ENCODE measurements at places on chromosomes 1 and 21.
A peak's percentile ranks its signal among the peaks of the same experiment; 100 is the strongest.

DNA sequence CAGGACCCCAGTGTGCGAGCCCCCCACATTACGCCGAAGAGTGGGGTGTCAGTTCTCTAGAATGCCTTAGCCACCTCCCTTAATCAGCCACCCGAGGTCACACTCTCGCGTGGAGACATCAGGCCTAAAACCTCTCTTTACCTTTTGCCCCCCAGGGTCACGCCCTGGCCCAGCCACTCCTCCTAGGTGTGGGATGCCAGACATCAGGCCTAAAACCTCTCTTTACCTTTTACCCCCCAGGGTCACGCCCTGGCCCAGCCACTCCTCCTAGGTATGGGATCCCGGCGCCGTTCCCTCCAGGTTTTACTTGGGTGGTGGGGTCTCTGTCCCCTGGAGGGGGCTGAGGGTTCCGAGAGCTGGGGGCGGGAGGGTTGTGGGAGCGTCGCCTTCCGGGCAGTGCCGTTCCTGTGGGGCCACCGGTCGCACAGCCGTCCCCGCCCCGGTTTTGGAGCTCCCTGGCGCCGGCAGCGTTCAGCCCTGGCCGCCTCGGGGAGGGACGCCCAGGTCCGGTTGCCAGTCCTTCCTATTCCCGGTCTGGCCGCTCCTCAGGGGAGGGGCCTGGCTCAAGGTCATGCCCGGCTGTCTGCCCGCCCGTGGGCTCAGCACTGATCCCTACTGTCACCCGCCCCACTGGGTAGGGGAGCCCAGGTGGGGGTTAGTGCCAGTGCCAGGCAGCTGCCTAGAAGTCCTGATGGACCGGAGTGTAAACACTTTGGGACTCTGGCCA is 882 bp downstream of the VPS13D start:
- DNase-seq, result no peak

GRCh38 chr1:79749607-79750006 is 743.1 kb upstream of the ADGRL4 start:
- DNase-seq, result no peak

DNA sequence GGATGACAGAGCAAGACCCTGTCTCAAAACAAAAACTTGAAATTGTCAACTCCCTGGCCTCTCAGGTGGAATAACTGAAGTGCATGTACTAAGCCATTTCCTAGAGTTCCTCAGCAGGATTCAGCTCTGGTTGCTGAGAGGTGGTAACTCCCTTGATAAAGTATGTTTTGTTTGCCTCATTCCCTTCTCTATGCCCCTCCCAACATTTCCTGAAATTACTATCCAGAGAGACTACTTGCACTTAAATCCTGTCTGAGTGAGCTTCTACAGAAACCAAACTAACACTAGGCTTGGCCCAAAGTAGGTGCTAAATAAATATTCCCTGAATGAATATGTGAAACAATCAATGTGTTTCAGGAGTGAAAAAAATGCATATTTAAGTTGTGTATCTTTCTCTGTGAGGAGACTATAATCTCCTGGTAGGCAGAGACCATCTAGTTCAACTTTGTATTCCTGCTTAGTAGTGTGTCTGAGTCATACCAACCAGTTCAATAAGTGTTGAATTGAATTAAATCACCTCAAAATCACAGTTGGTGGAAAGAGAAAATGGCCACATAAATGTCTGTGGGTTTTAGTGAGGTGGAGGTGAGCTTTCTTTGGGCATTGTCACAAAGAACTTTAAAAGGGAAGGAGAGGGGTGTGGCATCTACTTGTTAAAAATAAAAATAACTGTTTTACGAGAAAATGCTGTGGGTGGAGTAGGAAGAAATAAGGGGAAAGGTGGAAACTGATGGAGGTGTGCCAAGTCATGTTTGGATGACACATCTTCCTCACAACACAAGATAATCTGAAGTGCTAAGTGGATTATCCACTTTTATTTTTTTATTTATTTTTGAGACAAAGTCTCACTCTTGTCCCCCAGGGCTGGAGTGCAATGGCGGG is 12.6 kb downstream of the RIMKLA start:
- no peak for DNase-seq

GRCh38 chr1:201556841-201557571 is 18.1 kb downstream of the NAV1 start:
- DNase-seq, result no peak

GRCh38 chr1:19337289-19337688 is 25.2 kb downstream of the SLC66A1 start:
- no peak for DNase-seq

- DNase-seq, result no peak
Measured at GRCh38 chr21:31725202-31725839, 6.6 kb downstream of the SCAF4 start.

DNA sequence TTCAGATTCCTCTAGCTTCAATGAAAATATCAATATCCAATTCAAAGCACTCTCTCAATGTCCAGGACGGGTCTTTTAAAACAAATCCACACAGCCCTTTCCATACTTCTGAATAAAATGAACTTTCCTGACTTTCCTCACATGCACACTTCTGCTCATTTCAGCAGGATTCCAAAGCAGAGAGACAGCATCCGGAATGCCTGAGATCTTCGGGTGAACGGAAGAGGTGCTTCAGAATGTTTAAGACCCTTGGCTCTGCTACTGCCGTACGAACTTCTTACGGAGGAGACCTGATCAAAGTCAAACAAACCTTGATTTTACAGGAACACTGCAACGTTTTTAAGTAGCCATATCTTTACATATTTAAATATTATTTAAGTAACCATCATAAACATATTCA is 245.7 kb downstream of the PTBP2 start:
- no peak for DNase-seq

GRCh38 chr1:89761901-89762300 is 58.9 kb upstream of the LRRC8D start:
- DNase-seq, result no peak

DNA sequence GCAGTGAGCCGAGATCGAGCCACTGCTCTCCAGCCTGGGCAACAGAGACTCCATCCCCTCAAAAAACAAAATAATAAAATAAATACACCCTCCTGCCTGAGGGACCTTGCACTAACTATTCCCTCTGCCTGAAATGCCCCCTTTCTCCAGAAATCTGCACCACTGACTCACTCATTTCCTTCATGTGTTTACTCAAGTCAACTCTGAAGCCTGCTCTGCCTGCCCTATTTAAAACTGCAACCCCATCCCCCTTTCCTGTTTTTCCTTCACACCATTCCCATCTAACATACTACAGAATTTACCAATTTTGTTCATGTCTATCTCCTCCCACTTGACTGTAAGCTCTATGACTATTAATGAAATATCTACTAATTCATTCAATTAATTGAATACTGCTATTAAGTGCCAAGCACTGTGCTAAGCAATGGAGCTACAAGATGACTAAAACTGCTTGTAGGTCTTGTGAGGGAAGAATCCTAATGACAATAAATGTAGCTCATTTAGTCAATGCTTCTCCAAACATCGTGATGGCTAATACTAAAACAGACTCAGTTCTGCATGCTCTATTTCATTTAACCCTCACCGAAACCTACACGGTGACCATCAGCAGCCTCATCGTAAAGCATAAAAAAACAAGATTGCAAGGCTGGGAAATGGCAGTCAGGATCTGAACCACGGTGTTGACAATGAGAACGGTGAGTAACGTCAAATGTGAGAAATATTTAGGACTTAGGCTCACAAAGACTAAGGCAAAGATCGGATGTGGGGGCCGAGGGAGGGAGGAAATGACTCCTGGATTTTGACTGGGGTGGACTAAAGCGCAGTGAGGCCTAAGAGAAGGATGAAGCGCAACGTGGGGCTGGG is 749 bp upstream of the TMEM39B start:
- DNase-seq, result peak; percentile 76
